ENCODE measurements at places on chromosomes 6 and 20.

- DNase-seq: no peak
Observed at GRCh38 chr6:20427856-20428255, 26.2 kb downstream of the E2F3 start.

DNA sequence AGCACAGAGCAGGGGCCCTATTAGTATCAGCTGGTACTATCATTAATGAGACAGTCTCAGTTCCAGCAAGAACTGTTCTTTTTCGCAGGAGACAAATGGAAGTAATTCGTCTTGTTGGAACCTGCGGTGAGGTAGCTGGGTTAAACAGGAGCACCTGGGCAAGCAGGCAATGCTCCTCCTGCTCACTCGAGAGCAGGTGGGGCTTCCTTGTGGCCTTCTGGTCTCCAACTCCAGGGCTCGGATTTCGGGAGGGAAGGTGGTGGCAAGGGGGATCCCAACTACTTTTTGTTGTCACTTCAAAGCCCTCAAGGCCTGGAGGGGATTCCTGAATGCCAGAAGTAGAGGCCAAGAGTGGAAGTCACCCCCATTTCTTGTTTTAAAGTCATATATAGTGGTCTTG, 1.3 kb upstream of the SPEF1 start:
- DNase-seq: no peak

- DNase-seq: no peak
Observed at GRCh38 chr6:49888742-49889431, 22.6 kb upstream of the CRISP1 start.

GRCh38 chr20:37411408-37412219, 65.7 kb downstream of the SRC start:
- no peak for DNase-seq

GRCh38 chr6:32200711-32201475, 8.4 kb upstream of the GPSM3 start:
- DNase-seq: no peak

GRCh38 chr6:158518191-158519127, 41.4 kb upstream of the TMEM181 start:
- peak; percentile 82 for DNase-seq

DNA sequence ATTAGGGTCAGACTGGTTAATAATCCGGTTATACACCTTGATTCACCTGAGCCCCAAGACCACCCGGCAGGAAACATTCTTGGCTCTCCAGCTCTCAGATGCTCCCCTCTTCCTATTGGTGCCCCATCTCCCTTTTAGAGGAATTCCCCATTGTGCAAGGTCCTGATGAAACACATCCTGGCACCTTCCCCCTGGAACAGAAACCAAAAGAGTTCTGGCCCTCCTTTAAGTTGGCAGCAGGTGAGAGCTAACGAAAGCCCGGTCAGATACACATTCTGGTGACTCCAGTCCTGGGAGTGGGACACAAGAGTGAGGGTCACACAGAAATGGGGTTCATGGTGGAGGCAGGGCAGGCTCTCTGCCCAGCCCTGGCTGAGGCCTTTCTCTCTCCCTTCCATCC, 32.2 kb downstream of the RSPO4 start:
- DNase-seq: no peak

- DNase-seq: peak; percentile 46
Observed at GRCh38 chr6:32933661-32934085, 7.2 kb downstream of the HLA-DMB start.

DNA sequence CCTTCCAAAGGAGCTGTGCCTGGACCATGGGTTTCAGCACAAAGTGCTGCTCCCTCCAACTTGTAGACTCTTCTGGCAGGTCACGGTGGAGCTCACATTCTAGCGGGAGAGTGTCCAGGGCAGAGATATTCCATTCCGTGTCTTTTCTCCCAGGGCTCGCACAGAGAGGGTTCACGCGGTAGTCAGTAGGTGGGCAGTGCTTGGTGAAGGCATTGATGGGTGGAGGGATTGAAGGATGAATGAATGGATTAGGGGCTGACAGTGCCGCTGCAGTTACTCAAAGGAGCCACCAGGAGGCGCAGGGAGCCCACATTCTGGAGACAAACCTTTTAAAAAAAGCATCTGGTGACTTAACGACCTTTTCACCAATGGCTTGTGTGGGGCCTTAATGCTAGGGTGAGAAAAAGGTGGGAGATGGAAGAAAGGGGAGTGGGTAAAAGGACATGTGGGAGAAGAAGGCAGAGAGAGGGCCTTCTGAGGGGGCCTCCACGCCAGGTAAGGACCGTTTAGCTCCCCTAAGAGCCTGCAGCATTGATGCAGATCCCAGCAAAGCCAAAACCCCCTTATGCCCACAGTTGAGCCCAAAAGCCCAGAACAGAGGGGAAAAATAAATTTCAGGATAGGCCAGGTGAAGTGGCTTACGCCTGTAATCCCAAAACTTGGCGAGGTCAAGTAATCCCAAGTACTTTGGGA, 17.5 kb upstream of the FAM110A start:
- DNase-seq: peak; percentile 66

DNA sequence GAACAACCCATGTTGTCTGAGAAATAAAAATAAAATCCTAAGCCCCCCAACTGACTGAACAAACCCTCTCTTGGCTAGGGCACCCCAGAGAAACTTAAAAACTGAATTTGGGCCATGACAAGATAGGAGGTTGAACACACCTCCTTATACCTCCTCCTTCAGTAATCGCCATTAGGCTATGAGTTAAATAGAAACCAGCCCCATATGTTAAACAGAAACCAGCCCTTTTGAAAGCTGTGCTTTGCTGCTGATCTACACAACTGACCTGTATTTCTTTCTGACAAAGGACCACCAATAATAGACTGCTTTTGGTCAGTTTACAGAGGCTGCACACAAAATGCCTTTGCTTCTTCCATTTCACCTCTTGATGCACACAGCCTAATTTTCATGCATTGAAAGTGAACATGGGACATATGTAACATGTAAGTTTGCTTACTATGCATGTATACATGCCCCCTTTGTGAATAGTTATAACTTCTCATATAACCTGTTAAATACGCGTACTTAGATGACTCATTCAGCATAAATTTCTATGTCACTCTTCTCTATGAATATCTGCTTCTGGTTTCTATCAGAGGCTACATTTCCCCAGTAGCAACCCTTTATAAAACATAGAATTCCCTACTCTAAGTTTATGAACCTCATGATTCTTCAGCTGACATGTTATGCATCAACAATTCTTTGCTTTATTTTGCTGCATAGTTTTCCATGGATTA, 462.9 kb downstream of the COL12A1 start:
- DNase-seq: no peak

DNA sequence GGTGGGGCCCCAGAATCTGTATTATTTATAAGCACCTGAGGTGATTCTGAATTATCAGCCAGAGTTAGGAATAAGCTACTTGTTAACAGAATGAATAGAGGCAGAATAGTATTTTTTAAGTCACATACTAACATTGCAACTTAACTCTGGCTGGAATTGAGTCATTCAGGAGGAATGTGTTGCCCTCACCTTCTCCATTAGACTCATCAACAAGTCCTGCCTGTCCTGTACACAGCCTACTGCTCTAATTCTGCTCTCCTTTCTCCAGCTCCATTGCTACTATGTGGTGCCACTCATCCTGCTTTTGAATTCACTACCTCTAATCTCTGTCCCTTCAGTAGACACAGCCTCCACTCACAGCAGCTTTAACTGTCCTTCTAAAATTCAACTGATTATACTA, 669.4 kb downstream of the DHX35 start:
- DNase-seq: no peak

- no peak for DNase-seq
Observed at GRCh38 chr6:1423578-1423977, 34.2 kb downstream of the FOXF2 start.

- no peak for DNase-seq
Observed at GRCh38 chr6:133394630-133395029, 153.5 kb downstream of the EYA4 start.

DNA sequence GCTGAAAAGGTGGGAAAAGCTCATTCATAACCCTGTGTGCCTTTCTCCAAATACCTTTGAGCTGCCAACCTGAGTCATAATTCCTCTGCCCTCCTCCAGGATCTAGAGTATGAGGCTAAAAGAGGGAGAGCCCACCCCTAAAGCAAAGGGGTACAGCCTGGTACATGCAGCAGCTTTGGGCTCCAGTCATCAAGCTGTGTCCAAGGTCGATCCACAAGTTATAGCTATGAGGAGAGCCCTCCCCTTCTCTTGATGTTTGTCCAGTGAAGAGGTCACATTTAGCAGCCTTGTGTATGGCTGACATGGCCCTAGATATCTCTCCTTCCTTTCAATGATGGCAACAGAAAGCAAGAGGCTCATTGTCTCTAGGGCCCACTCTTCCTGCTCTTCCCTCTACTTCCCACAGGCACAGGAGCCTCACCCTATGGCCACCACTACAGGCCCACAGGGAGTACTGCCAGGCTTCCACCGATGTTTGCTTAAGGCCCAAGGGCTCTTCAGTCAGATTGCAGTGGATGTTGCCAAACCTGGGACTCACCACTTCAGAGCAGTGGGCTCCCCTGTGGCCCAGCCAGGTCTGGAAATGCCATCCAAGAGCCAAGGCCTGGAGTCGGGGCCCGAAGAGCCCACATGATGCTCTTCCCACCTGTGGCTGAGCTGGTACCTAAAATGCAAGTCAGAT, 176.8 kb downstream of the CD83 start:
- DNase-seq: no peak

- DNase-seq: no peak
Observed at GRCh38 chr6:63765828-63766227, 130.2 kb downstream of the PHF3 start.

GRCh38 chr6:31053873-31054272, 43.6 kb downstream of the MUC22 start:
- DNase-seq: no peak

- no peak for DNase-seq
Observed at GRCh38 chr6:13760307-13761304, 49.0 kb upstream of the RANBP9 start.

DNA sequence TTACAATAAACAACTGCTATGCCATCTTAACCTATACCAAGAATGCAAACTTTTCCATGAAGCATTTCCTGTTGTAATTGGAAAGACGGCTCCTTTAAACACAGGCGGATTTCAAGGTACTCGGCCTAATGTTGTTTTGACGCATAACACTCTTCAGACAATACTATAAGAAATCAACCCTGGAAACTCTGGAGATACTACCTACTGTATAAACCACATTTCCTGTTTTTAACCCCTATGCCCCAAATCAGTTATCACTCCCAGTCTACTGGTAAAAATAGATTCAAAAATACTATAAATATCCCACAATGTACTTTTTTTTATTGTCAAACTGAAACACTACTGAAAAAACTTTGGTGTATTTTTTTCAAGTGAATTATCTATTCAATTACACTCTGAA, 118.1 kb downstream of the IRF4 start:
- DNase-seq: no peak

GRCh38 chr6:13314806-13315205, 13.5 kb downstream of the TBC1D7 start:
- DNase-seq: no peak

DNA sequence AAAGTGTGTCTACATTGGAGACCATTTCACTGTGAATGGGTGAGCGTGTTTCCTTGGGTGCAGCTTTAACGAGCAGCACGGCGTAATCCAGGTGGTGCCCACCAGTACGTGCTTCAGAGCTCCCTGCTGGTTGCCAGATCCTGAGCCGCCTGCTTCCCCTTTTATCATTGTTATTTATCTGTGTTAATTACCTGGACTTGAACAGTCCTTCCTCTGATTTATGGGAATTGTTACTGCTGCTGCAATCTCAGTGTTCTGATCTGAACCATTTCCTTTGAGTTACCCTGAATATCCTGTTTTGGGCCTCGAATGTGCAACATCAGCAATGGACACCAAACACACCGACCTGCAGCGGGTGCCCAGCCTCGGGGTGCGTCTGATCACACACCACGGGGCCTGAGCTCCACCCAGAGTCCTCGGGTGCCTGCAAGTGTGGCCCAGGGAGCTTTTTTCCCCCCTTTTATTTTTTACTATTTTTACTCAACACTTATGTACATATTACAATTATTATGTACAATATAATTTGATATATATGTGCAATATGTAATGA, 81.3 kb downstream of the RPP40 start:
- no peak for DNase-seq

DNA sequence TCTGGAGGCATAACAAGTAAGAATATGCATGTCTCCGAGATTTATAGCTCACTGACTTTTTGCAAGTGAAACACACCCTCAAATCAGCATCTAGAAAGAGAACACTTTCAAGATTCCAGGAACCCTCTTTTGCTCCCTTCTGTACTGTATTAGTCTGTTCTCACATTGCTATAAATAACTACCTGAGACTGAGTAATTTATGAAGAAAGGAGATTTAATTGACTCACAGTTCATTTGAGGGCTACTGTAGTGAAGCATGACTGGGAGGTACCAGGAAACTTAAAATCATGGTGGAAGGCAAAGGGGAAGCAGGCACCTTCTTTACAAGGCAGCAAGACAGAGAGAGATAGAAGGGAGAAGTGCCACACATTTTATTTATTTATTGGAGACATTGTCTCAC, 269.9 kb downstream of the UTRN start:
- DNase-seq: no peak

GRCh38 chr6:168035661-168036545, 38.4 kb downstream of the KIF25 start:
- peak; percentile 73 for DNase-seq

DNA sequence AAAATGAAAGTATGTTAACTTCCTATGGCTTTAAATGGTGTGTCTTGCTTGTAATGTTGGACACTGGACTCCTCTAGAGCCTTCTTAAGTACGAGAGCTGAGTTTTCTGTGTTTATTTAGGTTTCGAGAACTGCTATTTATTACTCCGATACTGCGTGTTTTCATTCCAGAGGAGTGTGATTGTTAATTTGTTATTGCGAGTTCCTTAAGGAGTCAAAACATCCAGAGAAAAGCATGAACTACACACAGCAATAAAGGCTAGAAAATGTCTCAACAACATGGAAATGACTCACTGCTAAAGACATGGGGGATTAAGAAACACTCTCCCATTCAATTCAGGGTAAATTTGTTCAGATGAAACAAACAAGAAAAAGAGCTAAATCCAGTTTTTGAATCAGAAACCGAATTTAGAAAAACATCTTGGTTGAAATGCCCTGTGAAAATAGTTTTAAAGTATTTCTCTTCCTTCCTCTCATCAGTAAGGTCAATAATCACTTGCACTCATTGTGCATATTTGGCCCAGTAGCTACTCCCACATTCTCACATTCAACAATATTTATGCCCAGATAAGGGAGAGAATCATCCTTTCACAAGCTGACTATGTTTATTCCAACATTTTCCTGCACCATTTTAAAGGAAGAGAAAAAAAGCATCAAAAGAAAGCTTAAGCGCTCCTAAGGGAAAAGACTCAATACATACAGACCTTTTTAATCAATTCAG, 36.0 kb downstream of the ATXN1 start:
- DNase-seq: no peak

- DNase-seq: no peak
Observed at GRCh38 chr6:163454425-163454824, 39.9 kb downstream of the QKI start.

GRCh38 chr6:32837651-32838113, 857 bp downstream of the TAP2 start:
- no peak for DNase-seq
